Osteoblast (primary cell): ENCODE measurements at places on chromosomes 16 and 17. TPM values are rescaled to one million over a fixed set of nuclear protein-coding genes. Genes with fewer than 3 reads are reported as not detected.
A peak's percentile ranks its signal among the peaks of the same experiment; 100 is the strongest.

- no peak for DNase-seq
These were observed 47.9 kb downstream of the TOM1L2 start for GRCh38 chr17:17924131-17924856.

The FZD2 gene
- total RNA-seq, result 15.9 and 23.9 TPM in 2 replicates

The IRX5 gene
- total RNA-seq, result 16.5 and 19.5 TPM in 2 replicates

The TPSD1 gene
- not detected in 2 replicates for total RNA-seq

- DNase-seq, result no peak
These were observed 26.2 kb downstream of the WSCD1 start for GRCh38 chr17:6096201-6097004.

- DNase-seq, result peak; percentile 83
These were observed 117.4 kb downstream of the HIC1 start for GRCh38 chr17:2172077-2172851.

GRCh38 chr17:75844530-75845057 is 390 bp upstream of the UNC13D start:
- peak; percentile 89 for DNase-seq

DNA sequence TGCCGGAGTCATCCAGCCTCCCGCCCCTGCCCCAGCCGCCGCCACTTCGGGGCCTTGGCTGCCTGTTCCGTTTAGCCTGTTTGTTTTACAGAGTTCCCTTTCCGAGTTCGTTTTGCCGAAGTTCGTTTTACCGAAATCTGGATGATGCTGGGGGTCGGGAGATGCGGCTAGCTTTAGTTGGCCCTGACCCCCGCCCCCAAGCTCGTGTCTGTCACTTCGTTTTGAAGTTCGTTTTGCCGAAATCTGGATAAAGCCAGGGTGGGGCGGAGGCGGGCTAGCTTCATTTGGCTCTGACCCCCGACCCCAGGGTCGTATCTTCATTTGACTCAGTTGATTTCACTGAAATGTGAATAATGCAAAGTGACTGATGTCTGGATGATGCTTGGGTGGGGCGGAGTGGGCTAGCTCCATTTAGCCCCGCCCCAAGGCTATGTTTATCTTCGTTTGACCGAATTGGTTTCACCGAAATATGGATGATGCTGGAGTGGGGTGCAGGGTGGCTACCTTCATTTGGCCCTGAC is 591 bp downstream of the PSMD7 start:
- DNase-seq, result no peak

The CACNA1G gene
- under 0.01 TPM in 2 replicates for total RNA-seq

DNA sequence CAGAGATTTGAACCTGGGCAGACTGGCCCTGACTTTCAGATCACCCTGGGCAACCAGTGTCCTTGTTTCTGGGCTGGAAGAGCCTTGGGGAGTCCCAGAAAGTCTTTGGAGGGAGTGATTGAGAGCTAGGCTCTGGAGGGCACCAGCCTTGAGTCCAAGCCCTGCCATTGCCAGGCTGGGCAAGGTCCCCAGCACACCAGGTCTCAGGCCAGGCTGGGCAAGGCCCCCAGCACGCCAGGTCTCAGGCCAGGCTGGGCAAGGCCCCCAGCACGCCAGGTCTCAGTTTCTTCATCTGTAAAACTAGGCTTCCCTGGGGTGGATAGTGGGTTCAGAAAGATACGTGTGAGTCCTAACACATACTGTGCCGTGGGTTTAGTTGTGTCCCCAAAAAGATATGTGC is 135.0 kb downstream of the IRF8 start:
- peak; percentile 49 for DNase-seq

DNA sequence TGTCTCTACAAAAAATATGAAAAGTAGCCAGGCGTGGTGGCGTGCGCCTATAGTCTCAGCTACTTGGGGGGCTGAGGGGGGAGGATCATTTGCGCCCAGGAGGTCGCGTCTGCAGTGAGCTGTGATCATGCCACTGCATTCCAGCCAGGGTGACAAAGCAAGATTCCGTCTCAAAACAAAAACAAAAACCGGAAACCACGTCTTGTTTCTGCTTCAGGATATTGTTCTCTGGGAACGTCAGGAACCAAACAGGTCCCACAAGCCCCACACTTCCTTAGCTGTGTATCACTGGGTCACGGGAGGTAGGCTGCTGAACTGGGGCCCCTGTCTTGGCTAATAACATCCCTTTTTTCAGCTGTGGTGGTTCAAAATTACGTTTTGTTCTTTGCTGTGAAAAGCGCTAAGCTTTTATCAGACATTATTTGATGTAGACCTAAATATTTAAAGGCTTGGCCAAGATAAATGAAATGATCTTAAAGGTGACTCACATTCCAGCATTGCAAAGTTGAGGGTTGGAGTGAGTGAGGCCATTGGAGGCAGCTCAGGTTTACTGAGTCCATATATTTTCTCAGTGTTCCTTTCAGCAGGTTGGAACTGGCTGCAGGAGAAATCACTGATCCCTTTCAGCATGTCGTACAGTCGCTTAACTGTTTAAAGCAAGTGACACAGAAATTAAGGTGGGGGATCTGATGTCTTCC is 16.4 kb upstream of the SEC14L1 start:
- peak; percentile 79 for DNase-seq

DNA sequence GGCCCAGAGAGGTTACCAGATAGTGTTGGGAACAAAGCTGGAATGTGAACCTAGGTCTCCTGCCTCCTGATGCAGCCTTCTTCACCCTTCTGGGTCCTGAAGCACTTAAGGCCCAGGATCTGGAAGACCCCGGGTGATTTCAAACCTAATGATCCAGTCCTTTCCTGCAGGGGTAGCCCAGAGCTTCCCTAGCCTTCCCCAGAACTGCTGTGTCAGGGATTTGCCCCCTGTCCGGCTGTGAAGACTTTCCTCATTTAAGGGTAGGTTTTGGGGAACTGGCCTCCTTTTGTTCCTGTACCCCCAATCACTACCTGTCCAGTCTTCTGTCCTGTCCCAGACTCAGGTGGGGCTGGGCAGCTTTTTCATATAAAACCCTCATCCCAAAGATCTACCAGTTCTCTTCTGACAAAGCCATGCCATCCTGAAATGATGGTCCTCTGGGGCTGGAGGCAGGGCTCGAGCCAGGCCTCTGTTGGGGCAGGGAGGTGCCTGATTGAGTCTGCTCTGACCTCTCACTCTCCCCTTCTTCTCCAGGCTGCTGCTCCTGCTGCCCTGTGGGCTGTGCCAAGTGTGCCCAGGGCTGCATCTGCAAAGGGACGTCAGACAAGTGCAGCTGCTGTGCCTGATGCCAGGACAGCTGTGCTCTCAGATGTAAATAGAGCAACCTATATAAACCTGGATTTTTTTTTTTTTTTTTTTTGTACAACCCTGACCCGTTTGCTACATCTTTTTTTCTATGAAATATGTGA is 1.3 kb downstream of the MT1X start:
- no peak for DNase-seq

DNA sequence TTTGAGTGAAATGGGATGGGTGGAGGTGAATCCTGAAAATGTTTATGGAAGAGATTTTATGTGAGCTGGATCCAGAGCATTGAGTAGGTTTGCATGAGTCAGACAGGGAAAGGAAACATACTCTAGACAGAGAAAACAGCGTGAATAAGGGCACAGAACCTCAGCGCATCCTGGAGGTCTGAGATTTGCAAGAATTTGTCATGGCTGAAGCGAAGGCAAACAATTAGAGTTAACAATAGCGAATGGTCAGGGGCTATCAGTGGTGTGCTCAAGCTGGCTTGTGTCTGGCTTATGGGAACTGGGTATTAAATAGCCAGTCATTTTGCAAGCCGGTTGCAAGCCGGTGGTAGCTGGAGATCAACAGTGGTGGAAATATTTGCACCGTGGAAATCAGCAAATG is 36.4 kb downstream of the MAP2K6 start:
- DNase-seq, result no peak

DNA sequence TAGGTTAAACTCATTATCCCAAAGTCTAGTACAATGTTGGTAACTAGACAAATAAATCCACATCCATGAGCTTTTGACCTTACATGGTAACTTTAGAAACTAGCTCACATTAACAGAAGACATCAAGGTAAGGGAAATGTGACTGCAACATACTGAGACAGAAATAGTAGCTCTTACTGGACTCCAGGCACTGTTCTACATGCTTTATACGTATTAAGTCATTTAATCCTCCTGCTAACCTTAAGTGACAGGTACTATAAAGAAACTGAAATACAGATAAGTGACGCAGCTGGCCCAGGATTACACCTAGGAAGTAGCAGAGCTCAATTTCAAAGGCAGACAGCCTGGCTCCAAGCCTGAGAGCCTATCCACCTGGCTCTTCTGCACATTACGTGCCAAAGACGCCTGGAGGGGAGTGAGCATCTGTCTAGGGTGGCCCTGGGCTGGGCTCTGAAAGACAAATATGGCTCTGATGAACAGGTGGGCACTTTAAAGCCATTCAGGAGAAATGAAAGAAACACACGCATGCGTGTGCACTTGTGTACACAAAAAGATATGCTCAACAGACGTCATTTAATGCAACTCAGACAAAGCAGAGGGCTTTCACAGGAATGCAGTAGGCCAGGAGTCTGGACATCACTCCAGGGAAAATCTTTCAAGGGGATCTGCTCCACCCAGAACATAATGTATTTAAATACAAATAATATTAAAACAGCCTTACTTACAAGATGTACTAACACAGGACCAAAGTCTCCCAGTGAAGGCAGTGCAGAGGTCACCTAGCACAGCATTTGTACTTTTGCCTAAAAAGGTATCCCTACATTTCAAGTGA is 4.4 kb downstream of the ZC3H7A start:
- peak; percentile 15 for DNase-seq

DNA sequence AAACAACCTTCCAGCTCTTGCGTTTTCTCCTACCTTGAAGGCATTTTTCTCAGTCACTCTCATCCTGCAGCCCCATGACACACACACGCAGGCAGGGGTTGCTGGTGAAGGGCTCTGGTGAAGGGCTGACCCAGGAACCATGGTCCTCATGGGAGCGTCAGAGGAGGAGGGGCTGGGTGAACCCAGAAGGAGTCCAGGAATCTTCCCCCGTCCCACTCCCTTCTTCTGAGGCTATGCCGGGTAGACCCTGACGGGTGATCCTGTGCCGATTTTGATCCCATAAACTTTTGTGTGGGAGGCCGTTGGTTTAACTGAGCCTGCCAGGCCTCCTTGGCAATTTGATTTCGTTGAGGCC is 278.4 kb upstream of the FOXF1 start:
- no peak for DNase-seq

GRCh38 chr17:5714993-5715392 is 130.7 kb upstream of the NLRP1 start:
- DNase-seq, result no peak

The NACA2 gene
- under 0.01 TPM in 1 of 2 replicates, not detected in the other for total RNA-seq

The IL34 gene
- 5.6 and 9.4 TPM in 2 replicates for total RNA-seq

The SKAP1 gene
- total RNA-seq, result not detected in 2 replicates

The CD300A gene
- not detected in 2 replicates for total RNA-seq

DNA sequence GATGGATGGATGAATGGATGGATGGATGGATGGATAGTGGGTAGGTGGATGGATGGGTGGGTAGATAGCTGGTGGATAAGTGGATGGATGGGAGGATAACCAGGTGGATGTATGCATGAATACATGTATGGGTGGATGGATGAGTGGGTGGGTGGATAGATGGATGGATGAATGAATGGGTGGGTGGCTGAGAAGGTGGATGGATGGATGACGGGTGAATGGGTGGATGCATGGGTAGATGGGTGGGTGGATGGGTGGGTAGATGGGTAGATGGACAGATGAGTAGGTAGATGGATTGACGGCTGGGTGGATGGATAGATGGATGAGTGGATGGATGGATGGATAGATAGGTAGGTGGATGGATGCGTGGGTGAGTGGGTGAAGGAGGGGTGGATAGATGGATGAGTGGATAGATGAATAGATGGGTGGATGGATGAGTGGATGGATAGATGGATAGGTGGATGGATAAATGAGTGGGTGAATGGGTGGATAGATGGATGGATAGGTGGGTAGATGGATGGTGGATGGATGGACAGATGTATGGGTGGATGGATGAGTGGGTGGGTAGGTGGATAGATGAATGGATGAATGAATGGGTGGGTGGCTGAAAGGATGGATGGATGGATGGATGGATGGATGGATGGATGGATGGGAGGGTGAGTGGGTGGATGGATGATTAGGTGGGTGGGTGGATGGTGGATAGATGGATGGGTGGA is 50.1 kb upstream of the ZC3H18 start:
- DNase-seq, result no peak

The SMURF2 gene
- 90.5 and 115 TPM in 2 replicates for total RNA-seq

GRCh38 chr17:76000016-76000754 is 470 bp upstream of the CDK3 start:
- peak; percentile 97 for DNase-seq

The ABCC12 gene
- not detected in 2 replicates for total RNA-seq

The RNF151 gene
- 0.36 TPM in 1 of 2 replicates, not detected in the other for total RNA-seq

DNA sequence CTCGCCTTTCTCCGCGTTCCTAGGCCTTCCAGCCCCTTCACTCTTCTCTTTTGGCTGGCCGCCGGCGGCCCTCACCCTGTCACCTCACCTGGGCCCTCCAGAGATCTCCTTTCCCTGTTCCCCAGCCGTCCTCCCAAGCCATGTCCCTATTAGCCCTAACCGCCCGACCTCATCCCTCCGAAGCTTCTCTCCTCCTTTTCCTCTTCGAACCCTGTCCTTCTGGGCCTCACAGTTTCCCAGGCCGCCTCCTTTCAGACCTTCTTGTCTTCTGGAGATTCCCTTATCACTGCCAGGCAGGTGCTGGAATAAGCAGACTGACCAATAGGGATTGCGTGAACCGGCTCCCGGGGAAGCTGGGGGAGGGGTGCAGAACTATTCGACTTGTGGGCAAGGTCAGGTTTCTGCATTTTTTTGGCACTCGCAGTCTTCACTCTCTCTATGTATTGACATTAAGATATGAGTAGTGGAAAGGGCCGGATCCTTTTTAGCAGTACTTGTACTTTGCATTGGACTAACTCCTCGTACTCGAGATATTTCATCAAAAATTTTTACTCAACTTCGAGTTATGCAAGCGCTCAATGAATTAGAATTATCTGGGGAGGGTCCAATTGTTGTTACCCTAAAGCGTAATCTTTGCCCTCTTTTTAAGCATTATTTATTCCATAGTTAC is 690 bp downstream of the RHOT1 start:
- DNase-seq, result peak; percentile 93

DNA sequence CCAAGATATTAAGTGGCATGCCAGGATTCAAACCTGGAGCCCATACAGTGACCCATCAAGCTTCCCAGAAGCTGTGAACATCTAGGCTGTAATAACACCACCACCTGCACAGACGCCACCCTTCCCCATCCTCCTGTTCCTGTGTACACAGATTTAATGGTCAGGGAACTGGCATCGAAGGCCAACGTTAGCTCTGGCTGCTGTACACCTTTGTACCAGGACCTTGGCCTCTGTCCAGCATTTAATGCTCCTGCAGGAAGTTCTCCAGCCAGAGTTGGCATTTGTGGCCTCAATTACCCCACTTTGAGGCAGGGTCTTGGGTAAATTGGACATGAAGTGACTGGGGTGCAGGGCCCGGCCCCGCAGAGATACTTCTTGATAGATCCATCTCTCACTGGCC is 49.3 kb downstream of the SCNN1B start:
- no peak for DNase-seq
